Naive thymus-derived CD4-positive, alpha-beta T cell (primary cell): ENCODE measurements at places on chromosomes 13 and 19. TPM values are rescaled to one million over a fixed set of nuclear protein-coding genes. Genes with fewer than 3 reads are reported as not detected.
A peak's percentile ranks its signal among the peaks of the same experiment; 100 is the strongest.

DNA sequence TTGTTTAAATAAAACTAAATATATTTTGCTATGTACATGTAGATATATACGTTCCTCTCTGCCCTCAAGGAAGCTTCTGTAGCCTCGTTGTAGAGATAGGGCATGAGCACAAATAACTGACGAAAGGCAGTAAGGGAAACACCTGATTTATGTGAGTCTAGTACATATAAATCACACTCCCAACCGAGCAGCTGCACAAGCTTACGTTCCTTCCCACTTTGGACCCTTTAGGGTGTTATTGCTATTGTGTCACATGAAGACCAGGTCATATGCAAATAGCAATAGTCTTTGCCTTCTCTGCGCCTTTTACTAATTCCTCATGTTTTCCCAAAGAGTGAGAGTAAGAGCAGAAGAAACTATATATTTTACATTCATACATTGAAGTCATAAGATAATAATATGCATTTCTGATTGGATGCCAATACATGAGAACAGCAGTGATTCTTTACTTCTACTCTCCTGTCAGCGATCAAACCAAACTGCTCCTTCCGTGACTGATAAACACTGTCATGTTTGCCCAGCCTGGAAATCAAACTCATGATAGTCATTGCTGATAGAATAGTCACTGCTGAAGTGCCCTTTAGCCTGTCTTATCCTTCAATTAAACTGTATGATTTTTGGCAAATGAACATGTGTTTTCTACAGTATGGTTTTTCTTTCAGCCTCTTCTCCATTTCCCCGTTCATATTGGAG lies 127.2 kb upstream of the MAB21L1 start:
- H3K4me1 ChIP-seq, result no peaks in the 10 kb centered on the region
- H3K27me3 ChIP-seq, result no peaks in the 10 kb centered on the region

DNA sequence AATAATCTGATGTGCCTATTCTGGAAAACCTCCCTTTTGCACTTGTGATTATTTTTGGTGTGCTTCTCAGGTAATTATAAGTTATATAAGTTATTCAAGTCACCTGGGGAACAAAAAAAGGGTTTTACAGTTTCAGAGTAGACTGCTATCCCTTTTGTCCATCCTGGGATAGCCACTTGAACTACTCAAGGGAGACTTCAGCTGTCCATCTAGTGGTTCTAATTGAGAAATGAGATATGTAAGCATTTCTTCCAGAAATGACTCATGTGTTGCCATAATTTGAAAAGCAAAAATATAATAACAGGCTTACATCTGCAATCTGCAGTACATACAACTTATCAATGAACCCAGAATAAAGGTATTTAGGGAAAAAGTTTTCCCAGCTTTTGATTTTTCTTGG lies 20.4 kb downstream of the UBL3 start:
- H3K27ac ChIP-seq, result no peak overlapping the region
- no peak for DNase-seq
- H3K27me3 ChIP-seq, result no peaks in the 10 kb centered on the region
- no peaks in the 10 kb centered on the region for H3K4me1 ChIP-seq
- H3K36me3 ChIP-seq, result no peaks in the 10 kb centered on the region

GRCh38 chr13:36431204-36432105 lies 840 bp upstream of the CCNA1 start:
- DNase-seq, result no peak
- no peaks in the 10 kb centered on the region for H3K4me1 ChIP-seq
- H3K4me3 ChIP-seq, result no peak overlapping the region
- H3K27ac ChIP-seq, result no peak overlapping the region
- no peaks in the 10 kb centered on the region for H3K36me3 ChIP-seq

DNA sequence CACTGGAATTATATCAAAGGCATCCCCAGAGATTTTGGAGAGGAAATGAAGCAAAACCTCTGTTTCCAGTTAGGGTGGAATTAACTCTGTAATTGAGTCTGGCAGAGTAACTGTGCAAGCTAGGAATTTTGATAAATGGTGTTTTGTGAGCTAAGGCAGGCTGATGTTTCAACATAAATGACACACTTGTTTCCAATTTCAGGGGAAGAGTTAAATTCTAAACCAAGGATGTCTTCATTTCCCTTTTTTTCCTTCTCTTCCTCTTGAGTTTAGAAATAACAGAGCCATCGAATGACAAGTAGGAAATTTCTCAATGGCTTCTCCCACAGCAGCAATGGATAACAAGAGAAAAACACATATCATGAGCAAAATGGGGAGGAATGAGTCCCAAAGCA lies 131.2 kb downstream of the IRS2 start:
- H3K4me3 ChIP-seq, result no peak overlapping the region
- no peaks in the 10 kb centered on the region for H3K27me3 ChIP-seq
- no peak overlapping the region for H3K27ac ChIP-seq
- DNase-seq, result no peak
- no peaks in the 10 kb centered on the region for H3K36me3 ChIP-seq

DNA sequence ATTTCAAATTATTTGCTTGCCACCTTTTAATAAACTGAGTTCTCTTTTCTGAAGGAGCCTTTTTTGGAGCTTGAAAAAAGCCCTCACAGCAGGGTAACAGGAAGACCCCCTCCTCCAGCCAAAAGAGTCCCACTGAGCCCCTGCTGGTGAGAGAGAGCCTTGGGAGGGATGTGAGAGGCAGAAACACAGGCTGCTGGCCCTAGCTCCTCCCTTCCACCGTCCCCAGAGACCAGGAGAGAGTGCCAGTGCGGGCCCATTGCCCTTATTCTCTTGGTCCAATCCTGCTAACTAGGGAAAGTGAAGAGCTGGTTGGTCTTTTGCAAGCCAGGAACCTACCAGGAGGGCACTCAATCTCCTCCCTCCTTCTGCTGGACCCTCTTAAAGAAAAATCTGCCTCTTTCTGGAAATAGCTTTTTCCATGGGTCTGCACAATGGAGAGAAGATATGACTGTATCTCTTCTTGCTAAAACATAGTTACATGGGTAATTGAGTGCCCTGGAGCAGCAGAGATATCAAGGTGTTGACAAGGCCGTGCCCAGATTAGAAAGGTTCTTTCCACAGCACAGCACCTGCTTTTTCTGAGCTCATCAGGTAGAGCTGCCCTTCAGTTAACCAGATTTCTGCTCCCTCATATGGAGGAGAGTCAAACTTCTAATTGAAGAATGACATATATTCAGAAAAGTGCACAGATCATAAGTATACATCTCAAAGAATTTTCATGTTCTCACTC lies 113.9 kb downstream of the LRCH1 start:
- peak overlapping the region; percentile 53 for H3K27ac ChIP-seq
- H3K4me1 ChIP-seq, result no peaks in the 10 kb centered on the region
- no peaks in the 10 kb centered on the region for H3K36me3 ChIP-seq
- H3K27me3 ChIP-seq, result no peaks in the 10 kb centered on the region

DNA sequence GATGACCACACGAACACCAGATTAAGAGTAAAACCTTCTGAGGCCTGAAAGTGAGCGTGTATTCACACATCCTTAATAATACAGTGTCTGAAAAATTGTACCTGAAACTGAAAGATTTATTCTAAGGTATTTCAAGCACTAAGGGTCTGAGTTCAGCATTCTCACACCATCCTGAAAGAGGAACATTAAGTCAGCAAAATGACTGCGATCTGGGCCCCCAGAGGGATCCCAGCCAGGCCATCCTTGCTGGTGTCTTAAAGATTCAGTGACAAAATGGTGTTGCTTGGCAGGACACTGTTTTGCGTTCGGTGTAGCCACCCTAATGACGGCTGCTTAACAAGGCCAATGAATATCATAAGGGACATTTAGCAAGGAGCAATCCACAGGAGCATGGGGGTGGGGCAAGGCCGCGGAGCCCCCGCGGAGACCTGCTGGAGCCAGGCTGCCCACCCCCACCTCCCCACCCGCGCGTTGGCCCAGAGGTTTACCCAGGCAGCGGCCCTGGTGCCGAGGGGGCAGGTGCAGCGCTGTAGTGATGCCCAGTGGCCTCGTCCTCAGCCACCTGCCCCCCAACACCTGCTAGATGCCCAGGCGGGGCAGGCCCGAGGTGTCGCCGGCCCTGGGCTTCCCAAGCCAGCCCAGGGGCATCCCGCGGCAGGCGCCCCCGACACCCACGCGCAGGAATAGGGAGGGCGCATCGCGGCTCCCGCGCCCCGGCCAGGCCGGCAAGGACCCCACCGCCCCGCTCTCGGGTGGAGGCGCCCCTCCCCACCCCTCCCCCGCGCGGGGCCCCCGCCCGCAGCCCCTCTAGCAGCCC lies 742 bp downstream of the NALCN start:
- H3K27me3 ChIP-seq, result peaks cover 7% of the 10 kb centered on the region
- no peaks in the 10 kb centered on the region for H3K4me1 ChIP-seq
- no peak overlapping the region for H3K4me3 ChIP-seq

Gene ZNF626
- 12.4 TPM for total RNA-seq

Gene TMC4
- 1.0 TPM for total RNA-seq

Gene HCN2
- total RNA-seq, result 2.6 TPM
